Esophagus muscularis mucosa (tissue), 4 donors: ENCODE measurements at places on chromosomes 2 and 18. TPM values are rescaled to one million over a fixed set of nuclear protein-coding genes. Genes with fewer than 3 reads are reported as not detected.
A peak's percentile ranks its signal among the peaks of the same experiment; 100 is the strongest.

DNA sequence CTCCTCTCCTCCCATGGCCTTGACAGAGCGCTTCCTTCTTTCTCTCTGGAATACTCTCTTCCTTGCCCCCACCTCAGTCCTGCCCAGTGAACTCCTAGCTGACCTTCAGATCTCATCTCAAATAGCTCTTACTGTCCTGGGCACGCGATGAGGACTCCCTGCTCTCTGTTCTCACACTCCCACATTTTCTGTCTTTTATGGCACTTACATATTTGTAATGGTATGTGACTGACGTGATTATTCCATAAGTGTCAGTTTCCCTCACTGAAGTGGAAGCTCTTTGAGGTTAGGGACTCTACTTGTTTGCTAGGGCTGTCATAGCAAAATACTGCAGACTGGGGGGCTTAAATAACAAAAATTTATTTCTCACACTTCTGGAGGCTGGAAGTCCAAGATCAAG is 1.7 kb upstream of the DYSF start:
- no peaks in the 10 kb centered on the region for H3K27me3 ChIP-seq
- no peaks in the 10 kb centered on the region for H3K36me3 ChIP-seq
- H3K4me1 ChIP-seq: peaks cover 54% of the 10 kb centered on the region
- DNase-seq: no peak

- H3K27ac ChIP-seq: no peak overlapping the region
- no peaks in the 10 kb centered on the region for H3K27me3 ChIP-seq
- no peak overlapping the region for H3K4me3 ChIP-seq
- no peak for DNase-seq
- no peaks in the 10 kb centered on the region for H3K4me1 ChIP-seq
Measured at GRCh38 chr2:128605421-128605820, 286.8 kb upstream of the HS6ST1 start.

GRCh38 chr18:76913583-76913982 is 91.2 kb downstream of the ZNF236 start:
- H3K27me3 ChIP-seq: no peaks in the 10 kb centered on the region
- H3K27ac ChIP-seq: no peak overlapping the region
- DNase-seq: no peak
- H3K4me1 ChIP-seq: no peaks in the 10 kb centered on the region
- H3K36me3 ChIP-seq: peaks cover 90% of the 10 kb centered on the region

- H3K4me1 ChIP-seq: peaks cover 20% of the 10 kb centered on the region
- H3K4me3 ChIP-seq: no peak overlapping the region
- no peaks in the 10 kb centered on the region for H3K27me3 ChIP-seq
- H3K27ac ChIP-seq: no peak overlapping the region
- no peaks in the 10 kb centered on the region for H3K36me3 ChIP-seq
Measured at GRCh38 chr2:48605482-48606175, 12.0 kb upstream of the GTF2A1L start.

DNA sequence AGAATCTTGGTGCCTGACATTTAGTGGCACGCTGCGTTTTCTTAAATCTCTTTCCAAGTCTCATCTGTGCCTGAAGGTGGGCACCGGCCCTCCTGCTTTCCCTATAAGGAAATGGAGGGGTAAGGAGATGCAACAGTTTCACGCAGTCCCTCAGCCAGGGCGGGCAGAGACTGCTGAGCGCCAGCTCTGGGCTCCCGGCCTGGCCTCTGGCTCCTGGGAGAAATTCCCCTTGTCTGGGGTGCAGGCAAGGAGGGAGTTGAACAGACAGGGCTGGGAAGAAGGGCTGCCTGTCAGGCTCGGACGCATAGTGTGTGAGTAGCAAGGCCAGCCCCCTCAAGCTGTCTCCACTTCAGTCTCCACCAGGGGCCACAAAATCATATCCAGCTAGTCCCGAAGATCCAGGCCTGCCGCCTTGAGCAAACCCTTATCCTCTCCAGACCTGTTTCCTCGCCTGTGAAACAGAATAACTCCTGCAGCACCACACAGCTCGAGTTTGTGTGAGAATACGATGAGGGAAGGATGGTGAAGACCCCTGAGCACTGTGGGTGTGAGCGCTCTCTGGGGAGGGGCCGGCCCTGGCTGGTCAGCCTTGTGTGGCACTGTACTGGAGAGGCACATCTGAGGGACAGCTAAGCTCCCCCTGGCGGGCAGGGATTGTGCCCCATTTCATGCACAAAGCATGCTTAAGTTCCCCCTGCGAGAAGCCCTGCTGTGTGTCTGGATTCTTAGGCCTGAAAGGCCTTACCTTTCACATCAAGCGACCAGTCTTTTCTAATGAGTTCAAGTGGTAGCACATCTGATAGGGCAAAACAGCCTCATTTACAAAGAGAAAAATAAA is 33.8 kb downstream of the SDC1 start:
- no peaks in the 10 kb centered on the region for H3K4me1 ChIP-seq
- no peak for DNase-seq
- H3K36me3 ChIP-seq: no peaks in the 10 kb centered on the region

GRCh38 chr2:150997066-150997465 is 264.6 kb downstream of the RBM43 start:
- no peak for DNase-seq
- no peaks in the 10 kb centered on the region for H3K4me1 ChIP-seq
- no peak overlapping the region for H3K4me3 ChIP-seq
- H3K36me3 ChIP-seq: no peaks in the 10 kb centered on the region
- no peak overlapping the region for H3K27ac ChIP-seq
- no peaks in the 10 kb centered on the region for H3K27me3 ChIP-seq

DNA sequence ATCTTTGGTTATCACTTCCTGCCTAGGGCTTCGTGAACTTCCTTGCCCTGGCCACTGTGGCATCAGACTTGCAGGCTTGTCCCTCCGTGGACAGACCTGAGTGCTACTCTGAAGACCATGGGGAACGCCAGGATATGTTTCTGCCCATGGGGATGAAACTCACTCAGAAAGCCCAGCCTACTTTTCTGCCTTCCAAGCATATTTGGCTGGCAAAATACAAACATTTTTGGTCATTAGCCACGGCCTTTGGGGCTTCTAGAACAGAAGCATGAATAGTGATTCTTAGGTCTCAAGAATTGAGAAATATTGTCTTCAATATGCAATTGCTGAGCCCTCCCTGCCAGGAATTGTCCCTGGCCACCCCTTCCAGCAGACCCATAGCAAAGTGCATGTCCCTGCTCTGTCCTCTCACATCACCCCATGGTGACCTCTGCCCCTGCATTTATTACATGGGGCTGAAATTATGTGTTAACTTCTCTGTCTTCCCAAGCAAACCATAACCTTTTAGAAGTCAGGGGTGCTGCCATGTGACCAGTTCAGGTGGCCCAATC is 152.4 kb downstream of the OSR1 start:
- no peaks in the 10 kb centered on the region for H3K27me3 ChIP-seq
- no peak overlapping the region for H3K27ac ChIP-seq
- no peaks in the 10 kb centered on the region for H3K36me3 ChIP-seq

GRCh38 chr2:177646791-177647190 is 254.2 kb downstream of the AGPS start:
- no peak for DNase-seq
- H3K4me3 ChIP-seq: no peak overlapping the region

DNA sequence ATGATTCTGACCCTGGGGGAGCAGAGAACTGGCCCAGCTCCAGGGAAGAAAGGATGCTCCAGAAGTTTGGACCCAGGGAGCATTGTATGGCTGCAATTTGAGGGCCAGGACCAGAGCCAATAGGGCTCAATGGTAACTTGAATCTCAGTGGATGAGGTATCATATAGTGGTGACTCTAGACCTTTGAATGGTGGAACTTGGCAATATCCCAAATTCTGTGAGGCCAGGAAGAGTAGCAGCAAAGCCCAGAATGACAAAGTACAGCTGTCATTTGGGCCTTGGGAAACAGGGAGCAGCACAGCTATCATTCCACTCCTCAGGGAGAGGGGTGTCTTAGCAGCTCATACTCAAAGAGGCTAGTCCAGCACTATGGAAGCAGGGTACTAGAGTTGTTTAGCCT is 332.9 kb upstream of the RBMS1 start:
- no peaks in the 10 kb centered on the region for H3K36me3 ChIP-seq
- H3K27me3 ChIP-seq: no peaks in the 10 kb centered on the region
- H3K4me1 ChIP-seq: no peaks in the 10 kb centered on the region
- no peak overlapping the region for H3K27ac ChIP-seq

DNA sequence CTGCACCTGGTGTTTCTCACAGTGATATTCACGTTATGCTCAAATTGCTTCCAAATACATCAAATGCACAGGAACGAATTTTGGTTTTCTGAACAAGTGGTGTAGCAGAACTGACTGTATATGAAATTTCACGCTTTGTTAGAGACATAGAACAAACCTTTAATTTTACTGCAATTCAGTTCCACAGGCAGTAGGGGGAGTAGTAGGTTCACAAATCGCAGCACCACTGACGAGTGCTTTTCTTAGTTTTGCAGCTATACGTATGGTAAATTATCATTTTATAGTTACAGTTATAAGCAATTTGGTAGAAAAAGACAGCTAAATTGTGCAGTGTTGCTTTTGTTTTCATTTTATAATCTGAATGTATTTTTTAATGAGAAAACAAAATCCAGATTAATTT is 113.3 kb downstream of the KIAA1328 start:
- no peaks in the 10 kb centered on the region for H3K36me3 ChIP-seq
- no peak for DNase-seq
- H3K4me1 ChIP-seq: no peaks in the 10 kb centered on the region

DNA sequence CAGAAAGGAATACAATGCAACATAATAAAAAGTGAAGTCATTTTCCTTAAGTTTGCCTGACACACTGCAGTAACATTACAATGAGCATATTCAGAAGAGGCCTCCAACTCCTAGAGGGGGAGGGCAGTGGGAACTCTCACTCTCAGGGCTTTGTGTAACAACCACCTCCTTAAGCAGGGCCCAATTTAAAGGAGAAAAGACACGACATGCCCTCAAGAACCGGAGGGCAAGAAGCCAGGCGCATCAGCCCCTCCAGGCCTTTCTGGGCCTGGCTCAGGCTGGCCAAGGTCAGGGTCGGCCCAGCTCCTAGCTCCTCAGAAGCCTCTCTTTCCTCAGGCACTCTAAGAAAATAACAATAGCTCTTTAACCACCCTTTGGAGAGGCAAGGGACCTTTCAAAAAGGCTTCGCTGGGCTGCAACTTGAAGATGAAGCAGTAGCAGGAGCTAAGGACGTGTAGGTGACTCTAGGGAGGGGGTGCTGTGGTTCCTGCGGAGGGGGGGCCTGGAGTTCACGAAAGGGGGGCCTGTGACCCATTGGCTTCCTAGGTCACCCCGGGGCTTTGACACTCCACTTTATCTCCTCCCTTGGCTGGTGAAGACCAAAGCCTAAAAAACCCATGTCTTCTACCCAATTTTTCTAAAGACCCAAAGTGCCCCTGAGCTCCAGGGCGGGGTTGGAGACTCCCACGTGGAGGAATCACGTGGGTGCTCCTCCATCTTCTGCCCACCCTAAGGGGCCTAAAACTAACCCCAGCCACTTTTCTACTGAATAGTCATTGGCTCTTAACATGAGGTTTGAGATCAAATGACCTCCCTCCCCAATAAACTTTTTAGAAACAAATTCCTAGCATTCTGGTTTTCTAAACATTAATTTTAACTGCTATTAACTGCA is 13.3 kb downstream of the SERTAD2 start:
- peaks cover 77% of the 10 kb centered on the region for H3K4me1 ChIP-seq
- no peak overlapping the region for H3K4me3 ChIP-seq
- H3K27me3 ChIP-seq: no peaks in the 10 kb centered on the region
- peak overlapping the region; percentile 7 for H3K27ac ChIP-seq

DNA sequence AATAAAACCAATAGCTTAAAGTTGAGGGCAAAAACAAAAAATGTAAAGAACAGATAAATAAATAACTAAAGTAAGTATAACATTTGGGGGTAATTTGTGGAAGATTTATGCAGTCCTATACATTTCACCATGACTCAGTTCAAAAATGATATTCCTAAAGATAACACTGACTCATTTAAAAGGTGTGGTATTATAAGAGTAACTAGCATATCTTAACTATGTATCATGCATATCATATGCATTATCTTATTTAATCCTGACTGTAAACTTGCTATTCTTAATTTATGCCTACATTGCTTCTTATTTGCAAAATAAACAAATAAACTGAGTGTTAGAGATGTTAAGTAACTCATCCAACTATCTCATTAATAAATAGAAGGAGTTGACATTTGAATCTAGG is 726.5 kb upstream of the PKDCC start:
- H3K27ac ChIP-seq: no peak overlapping the region
- H3K4me3 ChIP-seq: no peak overlapping the region
- no peak for DNase-seq

- H3K36me3 ChIP-seq: no peaks in the 10 kb centered on the region
- H3K4me1 ChIP-seq: peaks cover 11% of the 10 kb centered on the region
- no peak overlapping the region for H3K27ac ChIP-seq
- H3K27me3 ChIP-seq: no peaks in the 10 kb centered on the region
- H3K4me3 ChIP-seq: no peak overlapping the region
Measured at GRCh38 chr2:222968550-222969155, 83.3 kb upstream of the KCNE4 start.

DNA sequence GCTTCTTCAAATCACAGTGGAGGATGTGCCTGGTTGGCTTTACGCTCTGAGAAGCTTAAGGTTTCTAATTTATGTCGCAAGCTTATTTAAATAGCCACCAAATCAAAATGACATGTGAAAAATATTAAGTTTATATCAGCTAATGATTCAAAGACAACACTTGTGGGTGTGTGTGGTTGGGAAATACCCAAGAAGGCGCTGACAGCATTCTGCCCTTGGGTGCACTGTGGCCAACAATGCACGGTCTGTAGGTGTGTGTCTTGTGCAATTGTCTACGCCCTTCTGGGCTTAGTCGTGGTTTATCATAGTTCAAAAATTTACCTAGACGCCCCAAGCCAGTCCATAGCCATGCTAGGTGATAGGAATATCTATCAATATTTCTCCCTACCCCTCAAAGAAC is 60.9 kb downstream of the KCTD1 start:
- DNase-seq: no peak
- no peak overlapping the region for H3K27ac ChIP-seq
- H3K36me3 ChIP-seq: no peaks in the 10 kb centered on the region
- no peaks in the 10 kb centered on the region for H3K4me1 ChIP-seq
- no peaks in the 10 kb centered on the region for H3K27me3 ChIP-seq

- H3K27me3 ChIP-seq: no peaks in the 10 kb centered on the region
- no peak overlapping the region for H3K4me3 ChIP-seq
- H3K36me3 ChIP-seq: no peaks in the 10 kb centered on the region
- no peak overlapping the region for H3K27ac ChIP-seq
- DNase-seq: peak; percentile 78
- no peaks in the 10 kb centered on the region for H3K4me1 ChIP-seq
Measured at GRCh38 chr2:29619689-29620088, 301.7 kb downstream of the ALK start.

DNA sequence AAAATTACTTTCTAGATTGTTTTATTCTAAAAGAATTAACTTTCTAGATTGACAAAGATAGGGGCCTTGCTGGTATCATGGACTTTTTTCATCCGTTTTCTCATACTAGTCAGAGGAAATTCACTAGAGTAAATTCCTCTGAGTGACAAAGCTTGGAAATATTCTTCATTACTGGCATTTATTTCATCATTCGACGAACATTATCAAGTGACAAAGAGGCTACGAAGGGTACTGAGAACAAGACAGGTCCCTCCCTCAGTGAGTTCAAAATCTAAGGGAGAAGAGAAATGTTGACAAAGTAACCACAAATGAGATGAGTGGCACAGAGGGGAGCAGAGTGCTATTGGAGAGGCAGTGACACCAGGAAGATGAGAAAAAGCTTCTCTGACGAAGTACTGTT is 4.3 kb downstream of the EPG5 start:
- H3K4me3 ChIP-seq: no peak overlapping the region
- H3K36me3 ChIP-seq: peaks cover 6% of the 10 kb centered on the region
- no peak for DNase-seq
- no peak overlapping the region for H3K27ac ChIP-seq
- peaks cover 24% of the 10 kb centered on the region for H3K4me1 ChIP-seq
- H3K27me3 ChIP-seq: no peaks in the 10 kb centered on the region

The STPG4 gene
- not detected for total RNA-seq

The BMP10 gene
- not detected for total RNA-seq

The SLC19A3 gene
- total RNA-seq: 0.42 TPM

The IL37 gene
- not detected for total RNA-seq

The SKOR2 gene
- not detected for total RNA-seq

The TRAF3IP1 gene
- total RNA-seq: 19.9 TPM
